ENCODE measurements at places on chromosomes 13 and 19.

- peak; percentile 94 for DNase-seq
Measured at GRCh38 chr13:33169273-33169980, 116.1 kb downstream of the STARD13 start.

DNA sequence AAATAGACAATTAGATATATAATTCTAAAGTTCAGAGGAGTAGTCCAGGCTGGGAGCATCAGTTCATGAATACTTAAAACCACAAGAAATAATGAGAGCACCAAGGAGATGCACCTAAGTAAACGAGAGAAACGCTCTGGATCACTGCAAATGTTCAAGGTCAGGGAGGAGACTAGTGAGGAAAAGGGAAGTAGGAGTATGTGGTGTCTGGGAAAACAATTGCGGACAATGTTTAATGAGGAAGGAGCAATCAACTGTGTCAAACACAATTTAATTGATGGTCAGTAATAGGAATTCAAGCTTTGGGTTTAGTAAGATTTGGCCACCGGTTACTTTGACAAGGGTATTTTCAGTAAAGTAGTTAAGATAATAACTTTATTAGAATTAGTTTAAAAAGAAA is 652.2 kb downstream of the DACH1 start:
- no peak for DNase-seq

GRCh38 chr13:21703846-21704245 is 33.0 kb downstream of the FGF9 start:
- DNase-seq: no peak

GRCh38 chr13:33349288-33349985 is 63.9 kb upstream of the STARD13 start:
- DNase-seq: no peak

- DNase-seq: no peak
Measured at GRCh38 chr19:43564800-43565199, 10.5 kb downstream of the XRCC1 start.

- no peak for DNase-seq
Measured at GRCh38 chr19:39841041-39841440, 5.1 kb downstream of the FBL start.

GRCh38 chr13:45873491-45874325 is 22.2 kb upstream of the SIAH3 start:
- peak; percentile 11 for DNase-seq

DNA sequence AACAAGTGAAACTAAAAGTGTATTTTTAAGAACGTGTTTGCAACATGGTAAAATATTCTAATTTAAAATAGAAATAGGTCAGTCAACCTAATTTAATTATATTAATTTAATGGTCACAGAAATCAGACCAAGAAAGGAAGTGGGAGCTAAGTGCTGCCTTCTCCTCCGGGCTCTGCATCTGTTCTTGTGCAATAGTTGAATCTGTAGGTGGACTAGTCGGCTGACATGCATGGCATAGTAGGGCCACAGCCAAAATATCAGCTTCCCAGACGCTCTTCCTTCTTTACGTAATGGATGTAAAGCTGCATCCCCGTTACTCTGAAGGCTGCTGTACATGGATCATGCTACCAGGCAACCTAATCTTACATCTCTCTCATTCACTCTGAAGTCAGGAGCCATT is 47.3 kb downstream of the COL4A1 start:
- peak; percentile 59 for DNase-seq

- DNase-seq: no peak
Measured at GRCh38 chr19:56176881-56177280, 1.1 kb downstream of the GALP start.

All from iris pigment epithelial cell (primary cell).